ENCODE measurements at places on chromosomes 6 and 20.

- DNase-seq: no peak
Observed at GRCh38 chr6:14867802-14868201, 378.1 kb upstream of the JARID2 start.

DNA sequence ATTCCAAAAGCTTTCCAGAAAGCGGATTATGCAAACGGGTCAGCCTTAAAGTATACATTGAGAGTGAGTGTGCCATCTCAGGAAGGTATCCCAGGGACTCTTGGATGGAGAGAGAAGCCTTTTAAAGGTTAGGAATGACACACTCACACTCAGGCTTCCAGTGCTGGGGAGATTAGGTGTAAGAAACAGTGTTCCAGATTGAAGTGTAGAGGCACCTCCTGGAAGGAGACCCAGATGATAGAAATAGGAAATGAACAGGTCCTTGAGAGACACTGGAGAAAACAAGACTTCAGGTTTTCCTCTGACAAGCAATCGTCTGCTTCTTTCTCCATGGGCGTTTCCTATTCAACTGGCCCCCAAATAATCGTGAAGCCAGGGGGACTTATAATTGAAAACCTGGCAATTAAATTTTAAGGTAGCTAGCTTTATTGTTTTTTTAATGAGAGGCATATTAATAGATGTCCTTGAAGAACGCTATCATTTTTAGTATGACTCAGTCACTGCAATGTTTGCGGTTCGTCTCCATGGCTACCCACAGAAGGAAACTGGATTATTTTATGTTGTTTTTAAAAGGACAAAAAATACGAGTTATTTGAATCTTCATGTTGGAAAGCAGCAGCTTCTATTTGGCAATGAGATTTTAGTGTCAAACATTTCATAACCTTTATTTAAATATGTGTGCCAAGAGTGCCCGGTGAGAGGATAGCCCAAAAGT, 85.3 kb downstream of the TRMT6 start:
- DNase-seq: no peak

DNA sequence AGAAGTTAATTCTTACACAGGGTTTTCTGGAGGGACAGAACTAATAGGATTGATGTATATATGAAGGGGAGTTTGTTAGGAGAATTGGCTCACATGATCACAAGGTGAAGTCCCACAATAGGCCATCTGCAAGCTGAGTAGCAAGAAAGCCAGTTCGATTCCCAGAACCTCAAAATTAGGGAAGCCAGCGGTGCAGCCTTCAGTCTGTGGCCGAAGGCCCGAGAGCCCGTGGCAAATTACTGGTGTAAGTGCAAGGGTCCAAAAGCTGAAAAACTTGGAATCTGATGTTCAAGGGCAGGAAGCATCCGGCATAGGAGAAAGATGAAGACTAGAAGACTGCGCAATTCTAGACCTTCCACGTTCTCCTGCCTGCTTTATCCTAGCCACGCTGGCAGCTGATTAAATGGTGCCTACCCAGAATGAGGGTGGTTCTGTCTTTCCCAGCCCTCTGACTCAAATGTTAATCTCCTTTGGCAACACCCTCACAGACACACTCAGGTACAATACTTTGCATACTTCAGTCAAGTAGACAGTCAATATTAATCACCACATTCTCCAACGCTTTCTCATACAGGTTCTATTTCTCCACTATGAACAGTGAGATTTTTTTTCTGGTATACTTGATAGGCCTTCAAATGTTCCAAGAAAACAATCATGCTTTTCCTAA, 357.0 kb downstream of the LAMA2 start:
- DNase-seq: no peak

DNA sequence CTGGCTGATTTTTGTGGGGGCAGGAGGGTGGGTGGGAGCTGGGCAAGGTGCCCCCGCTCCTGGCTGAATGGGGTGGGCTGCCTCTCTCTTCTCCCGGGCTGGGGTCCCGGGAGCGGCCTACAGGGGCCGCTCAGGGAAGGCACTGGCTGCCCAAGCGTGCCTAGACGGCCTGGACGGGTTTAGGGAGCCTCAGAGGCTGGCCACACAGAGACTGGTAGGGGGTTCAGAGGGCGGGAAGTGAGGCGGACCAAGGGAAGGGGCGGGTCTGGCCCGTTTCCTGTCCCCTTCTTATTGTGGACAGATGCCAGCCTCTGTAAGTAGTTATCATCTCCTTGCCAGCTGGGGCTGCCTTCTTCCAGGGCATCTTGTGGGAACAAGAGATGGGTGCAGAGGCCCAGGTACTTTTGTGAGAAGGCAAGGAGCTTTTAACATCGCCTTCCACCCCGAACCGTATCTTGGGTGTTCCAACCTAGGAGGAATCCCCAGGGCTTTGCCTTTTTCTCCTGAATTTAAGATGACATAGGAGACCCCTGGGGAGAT, 437 bp downstream of the CD40 start:
- DNase-seq: peak; percentile 72

DNA sequence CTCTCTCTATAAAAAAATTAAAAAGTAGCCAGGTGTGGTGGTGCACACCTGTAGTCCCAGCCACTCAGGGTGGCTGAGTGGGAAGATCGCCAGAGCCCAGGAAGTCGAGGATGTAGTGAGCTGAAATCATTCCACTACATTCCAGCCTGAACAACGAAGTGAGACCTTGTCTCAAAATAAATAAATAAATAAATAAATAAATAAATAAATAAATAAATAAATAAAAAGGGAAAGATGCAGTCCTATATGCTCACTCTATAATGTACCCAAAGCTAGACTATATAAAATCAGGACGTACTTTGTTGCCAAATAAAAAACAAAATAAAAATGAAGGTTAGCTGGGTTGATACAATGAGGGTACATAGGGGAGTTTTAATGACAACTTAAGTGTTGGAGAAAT, 26.1 kb upstream of the NHSL1 start:
- DNase-seq: no peak

GRCh38 chr20:8756410-8756809, 312.5 kb upstream of the PLCB4 start:
- no peak for DNase-seq

DNA sequence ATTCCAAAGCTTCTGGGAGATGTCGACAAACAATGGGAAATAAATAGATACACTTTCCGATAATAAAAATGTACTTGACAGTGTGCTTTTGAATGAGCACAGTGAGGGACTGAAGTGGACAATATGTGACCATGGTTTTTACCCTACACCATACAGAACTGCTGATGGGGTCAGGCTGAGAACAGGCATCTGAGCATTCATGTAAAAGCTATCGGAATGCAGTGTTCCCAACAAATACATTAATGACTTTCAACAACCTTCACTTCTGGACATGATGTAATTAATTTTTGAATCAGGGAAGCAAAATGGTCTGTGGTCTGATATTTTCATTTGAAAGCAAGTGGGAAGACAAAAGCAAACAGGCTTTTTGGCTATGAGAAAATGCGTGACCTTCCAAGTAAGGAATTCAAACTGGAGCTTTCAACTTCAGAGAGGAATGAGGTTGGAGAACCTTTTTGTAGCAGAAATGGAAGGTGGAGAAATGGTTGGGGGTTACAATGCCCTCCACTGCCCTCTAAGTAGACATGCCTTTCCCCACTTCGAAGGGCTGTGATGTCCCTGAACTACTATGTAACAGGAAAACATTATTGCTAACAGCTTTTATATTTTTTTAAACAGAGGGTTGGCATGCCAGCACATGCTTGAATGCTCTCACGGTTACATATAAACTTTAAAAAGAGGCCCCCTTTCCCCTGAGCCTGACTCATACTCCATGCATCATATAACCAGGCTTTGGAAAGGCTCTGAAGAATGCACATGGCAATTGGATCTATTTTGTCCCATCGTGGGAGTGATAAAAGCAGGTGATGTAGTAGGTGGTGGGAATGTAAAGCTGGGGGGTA, 203.5 kb upstream of the CITED2 start:
- no peak for DNase-seq

DNA sequence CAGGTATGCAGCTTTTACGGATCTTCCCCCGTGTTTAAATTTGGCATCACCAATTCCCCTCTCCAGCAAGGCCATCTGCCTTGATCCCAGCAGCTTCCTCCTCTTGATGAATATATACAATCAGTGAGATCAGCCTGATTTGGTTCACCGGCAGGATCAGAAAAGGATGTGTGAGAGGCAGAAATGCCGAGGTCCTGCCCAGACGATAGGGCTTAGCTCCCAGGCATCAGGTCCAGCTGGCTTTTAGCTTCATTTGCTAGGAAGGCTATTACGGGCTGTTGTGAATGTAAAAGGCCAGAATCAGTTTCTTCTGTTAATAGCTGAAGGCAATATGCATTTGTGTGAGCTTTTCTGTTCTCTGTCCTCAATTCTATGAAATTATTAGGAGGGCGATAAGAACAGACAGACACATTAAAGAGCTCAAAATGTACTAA, 372.8 kb downstream of the BTBD9 start:
- no peak for DNase-seq

DNA sequence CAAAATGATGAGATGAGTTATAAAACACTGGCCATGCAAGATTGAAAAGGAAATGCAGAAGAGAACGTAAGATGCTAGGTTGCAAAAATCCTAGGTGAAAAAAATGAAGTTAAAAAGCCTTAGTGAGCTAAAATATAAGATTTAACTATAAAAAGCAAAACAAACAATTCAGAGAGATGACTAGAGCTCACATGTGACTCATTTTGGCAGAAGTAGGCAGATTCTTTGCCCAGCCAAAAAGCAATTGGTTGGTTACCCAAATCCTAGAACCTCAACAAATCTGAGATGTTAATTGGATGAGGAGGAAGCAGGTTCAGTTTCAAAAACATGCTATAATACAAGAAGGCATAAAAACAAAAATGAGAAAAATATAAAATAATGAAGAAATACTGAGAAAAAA, 249.1 kb downstream of the OGFRL1 start:
- DNase-seq: no peak

- no peak for DNase-seq
Observed at GRCh38 chr6:167229586-167229985, 61.5 kb upstream of the UNC93A start.

- DNase-seq: no peak
Observed at GRCh38 chr6:105453968-105454367, 51.1 kb upstream of the PREP start.
